ENCODE measurements at places on chromosomes 4 and X.

DNA sequence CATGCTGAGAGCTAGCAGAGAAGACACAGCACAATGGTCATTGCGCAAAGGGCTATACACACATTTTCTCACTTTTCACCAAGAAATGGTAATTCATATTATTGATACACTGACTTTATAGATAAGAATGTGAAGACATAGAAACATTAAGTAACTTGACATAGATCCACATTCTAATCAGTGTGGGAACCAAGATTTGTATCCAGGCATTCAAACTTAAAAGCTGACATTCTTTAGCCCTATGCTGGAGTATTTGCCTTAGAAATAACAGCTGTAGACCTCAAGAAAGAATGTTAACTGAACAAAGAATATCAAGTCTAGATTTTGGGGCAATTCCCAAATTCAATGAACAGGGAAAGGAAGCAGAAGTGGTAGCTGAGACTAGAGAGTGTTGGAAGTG lies 384.8 kb downstream of the IL15 start:
- no peak for DNase-seq

GRCh38 chr4:96240041-96240440 lies 400.1 kb downstream of the PDHA2 start:
- no peak for DNase-seq

DNA sequence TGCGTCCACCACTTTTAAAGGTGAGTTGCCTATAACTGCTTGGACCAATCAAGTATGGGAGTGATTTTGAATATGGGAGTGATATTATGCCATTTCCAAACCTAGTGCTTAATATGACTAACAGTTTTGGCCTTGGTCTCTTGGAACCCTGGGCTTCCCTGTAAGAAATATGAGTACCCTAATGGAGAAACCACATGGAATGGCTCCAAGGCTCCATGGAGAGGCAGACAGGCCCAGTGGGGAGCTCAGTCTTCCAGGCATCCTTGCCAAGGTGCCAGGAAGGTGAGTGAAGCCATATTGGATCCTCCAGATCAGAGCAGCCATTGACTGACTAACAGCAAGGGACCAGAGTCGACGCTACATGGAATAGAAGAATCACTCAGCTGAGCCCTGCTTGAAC lies 53.2 kb downstream of the MAML3 start:
- DNase-seq, result no peak

DNA sequence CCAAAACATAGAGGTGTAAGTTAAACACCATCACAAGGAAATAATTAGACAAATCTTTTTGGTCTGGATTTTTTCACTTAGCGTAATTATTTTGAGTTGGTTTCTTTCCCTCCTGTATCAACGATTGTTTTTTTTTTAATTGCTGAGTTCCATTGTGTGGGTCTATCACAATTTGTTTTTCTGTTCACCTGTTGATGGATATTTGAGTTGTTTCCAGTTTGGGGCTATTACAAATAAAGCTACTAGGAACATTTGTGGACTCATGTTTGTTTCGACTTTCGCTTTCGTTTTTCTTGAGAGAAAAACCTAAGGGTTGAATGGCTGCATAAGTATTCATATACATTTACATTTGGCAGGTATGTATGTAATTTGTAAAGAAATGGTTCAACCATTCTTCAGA lies 20.4 kb upstream of the FBXW7 start:
- no peak for DNase-seq

GRCh38 chrX:1600406-1601050 lies 9.1 kb downstream of the AKAP17A start:
- no peak for DNase-seq

- DNase-seq, result no peak
Measured at GRCh38 chrX:153455571-153455970, 9.7 kb upstream of the TREX2 start.

DNA sequence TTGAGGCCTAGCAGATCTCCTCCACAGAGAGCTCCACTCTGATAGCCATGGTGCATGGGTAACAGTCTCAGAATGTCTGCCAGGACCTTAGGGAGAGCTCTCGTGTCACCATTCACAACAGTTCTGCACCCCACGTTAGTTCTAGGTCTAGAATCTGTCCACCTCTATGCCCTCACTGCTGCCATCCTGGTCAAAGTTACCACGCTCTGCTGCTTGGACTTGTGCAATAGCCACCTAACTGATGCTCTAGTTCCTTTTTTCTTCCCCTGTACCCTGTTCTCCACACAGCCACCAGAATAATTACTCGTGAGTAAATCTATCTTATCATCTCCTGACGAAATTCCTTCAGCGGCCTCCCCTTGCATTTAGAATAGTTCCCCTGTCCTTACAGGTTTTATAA lies 268.8 kb upstream of the GATB start:
- no peak for DNase-seq

DNA sequence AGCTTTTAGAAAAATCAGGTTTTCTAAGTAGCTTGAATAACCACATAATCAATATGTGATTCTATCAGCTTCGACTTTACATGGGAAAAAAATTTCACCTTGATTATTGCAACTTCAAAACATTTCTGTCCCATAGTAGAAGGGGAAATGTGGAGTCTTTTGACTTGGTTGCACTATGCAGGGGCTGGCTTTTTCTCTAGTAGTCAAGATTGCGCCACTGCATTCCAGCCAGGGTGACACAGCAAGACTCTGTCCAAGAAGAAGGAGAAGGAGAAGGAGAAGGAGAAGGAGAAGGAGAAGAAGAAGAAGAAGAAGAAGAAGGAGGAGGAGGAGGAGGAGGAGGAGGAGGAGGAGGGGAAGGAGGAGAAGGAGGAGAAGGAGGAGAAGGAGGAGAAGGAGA lies 84.9 kb downstream of the MAML3 start:
- no peak for DNase-seq

DNA sequence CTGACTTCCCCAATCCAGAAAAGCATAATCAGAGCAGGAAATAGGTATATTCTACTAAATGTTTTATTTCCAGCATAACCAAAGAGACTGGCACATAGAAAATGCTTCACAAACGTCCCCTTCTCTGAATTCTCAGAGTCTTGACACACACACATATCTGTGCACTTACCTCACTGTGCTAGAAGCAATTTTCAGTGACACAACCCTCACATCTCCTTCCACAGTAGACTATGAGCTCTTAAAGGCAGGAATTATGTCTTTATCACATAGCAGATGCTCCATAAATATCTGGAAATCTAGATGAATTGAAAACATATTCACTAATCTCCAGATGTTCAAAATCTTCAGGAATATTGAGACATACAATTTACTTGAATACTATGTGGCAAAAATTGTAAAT lies 5.9 kb downstream of the SOWAHB start:
- DNase-seq, result no peak

DNA sequence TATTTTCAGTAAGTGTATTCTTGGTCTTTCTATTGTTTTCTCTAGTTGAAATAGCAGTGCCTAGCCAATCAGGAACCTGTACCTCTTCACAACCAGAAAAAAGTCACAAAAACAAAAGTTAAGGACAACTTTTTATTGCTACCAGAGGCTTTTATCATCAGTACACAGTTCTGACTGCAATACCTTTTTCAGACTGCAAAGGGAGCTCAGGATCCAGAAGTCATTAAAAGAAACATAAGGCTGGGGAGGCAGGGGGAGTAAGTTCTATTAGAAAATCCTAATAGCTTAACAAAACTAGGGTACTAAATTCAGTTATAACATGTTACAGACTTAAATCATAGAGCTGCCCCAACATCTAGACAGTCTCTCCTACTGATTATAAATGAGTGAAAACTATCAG lies 28.8 kb downstream of the CCNI start:
- DNase-seq, result no peak

DNA sequence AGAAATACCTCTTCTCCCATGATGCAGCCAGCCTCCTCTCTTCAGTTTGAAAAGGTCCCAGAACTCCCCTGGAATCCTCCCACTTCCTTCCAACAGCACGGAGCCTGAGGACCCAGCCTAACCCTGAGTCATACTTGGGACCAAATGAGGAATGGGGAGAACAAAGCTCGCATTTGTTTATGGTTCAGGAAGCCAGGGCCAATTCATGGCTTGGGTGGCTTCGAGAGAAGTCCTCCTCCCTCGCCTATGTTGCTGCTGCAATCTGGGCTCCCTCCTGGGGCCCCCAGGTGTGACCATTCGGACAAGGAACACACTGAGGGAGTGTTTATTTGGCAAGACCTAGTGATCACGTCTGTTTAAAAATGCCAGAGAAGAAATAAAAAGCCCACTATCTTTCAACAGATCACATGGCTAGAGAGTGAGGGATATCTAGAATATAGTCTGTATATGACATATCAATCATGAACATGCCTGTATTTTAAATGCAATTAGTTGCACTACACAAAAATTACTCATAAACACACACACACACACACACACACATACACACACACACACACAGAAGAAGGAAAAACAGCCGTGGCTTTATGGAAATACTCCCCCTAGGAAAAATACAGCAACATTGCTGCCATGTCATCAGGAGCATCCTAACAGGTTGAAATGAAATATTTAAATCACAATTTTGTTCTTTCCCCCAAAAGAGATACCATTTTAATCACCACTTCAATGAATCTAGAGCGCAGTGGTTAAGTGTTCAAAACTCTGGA lies 155.7 kb upstream of the MAP3K15 start:
- no peak for DNase-seq

DNA sequence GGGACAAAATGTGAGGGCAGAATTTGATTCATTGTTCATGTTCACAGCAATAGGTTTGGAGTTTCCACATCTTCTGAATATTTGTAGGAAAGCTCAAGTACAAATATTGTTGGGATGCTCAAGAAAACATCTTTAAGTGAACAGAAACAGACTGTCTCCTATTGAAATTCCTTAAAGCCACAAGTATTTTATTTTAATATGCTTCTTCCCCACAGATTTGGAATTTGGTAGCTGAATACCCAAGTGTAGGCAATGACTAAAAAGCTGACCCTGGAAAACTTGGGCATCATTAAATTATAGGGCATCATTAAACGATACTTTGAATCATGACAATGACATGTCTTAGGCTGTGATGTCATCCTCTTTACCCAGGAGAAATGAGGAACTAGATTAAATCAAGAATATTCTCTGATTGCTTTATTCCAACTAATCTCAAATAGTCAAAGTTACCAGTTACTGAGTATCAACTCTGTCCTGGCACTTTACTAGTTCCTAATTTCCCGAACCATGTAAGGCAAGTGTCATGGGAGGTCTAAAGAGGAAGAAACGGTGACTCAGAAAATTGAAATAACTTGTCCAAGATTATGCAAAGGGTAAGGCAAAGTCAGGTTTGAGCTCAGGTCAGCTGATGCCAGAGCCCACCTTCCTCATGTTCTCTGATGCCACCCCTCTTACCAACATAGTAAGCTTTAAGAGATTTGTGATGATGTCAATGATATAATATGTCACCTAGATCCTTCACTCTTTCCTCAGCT lies 223.1 kb upstream of the LEF1 start:
- DNase-seq, result no peak

DNA sequence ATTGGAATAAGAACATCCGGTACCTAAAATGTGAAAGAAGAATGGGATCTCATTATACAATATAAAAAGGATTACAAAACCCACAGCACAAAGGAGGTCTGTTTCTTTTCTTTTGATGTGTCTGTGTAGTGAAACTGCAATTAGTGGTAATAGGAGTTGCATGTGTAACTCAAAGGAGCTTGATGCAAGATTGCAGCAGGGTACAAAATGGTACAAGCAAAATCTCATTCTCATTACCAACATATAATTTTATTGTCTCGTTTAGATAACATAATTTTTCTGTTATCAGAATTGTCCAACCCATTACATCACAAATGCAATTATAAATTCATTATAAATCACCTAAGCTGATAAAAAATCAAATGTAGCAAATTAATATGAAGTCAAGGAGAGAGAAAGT lies 47.1 kb upstream of the CCSER1 start:
- DNase-seq, result no peak

DNA sequence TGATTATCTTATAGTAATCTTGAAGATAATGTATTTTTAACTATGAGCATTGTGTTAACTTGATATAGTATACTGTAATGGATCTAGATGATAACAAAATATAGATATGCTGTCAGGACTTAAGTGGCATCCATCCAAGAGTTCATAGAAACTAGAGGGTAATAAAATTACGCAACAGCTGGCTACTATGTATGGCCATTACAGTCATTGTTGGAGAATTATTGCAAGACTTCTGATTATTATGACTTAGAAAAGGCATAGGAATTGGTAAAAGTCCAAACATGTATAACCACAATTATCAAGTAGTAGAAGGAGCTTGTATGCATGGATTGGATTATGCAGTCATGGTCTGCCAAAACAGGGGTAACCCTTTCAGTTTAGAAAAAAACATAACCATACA lies 9.5 kb downstream of the OGT start:
- no peak for DNase-seq
